ENCODE measurements at places on chromosomes 7 and 10.
A peak's percentile ranks its signal among the peaks of the same experiment; 100 is the strongest.

DNA sequence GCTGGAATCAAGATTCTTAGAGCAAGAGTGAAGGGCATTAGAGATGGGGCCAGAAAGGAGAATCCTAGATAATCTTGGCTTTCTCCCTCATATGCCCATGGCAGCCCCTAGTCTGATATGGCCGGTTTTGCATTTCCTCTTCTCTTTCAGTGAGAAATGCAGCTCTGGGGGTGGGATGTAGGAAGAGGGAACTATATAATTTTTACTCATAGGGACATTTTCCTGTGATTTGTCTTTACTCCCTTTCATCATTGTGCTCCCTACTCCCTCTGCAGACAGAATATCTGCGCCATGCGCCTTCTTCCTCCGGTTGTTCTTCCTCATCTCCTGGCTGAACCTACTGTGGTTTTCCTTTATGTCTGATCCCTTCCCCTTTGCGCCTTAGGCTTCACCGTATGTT is 16.8 kb upstream of the CHCHD1 start:
- no peak for DNase-seq

DNA sequence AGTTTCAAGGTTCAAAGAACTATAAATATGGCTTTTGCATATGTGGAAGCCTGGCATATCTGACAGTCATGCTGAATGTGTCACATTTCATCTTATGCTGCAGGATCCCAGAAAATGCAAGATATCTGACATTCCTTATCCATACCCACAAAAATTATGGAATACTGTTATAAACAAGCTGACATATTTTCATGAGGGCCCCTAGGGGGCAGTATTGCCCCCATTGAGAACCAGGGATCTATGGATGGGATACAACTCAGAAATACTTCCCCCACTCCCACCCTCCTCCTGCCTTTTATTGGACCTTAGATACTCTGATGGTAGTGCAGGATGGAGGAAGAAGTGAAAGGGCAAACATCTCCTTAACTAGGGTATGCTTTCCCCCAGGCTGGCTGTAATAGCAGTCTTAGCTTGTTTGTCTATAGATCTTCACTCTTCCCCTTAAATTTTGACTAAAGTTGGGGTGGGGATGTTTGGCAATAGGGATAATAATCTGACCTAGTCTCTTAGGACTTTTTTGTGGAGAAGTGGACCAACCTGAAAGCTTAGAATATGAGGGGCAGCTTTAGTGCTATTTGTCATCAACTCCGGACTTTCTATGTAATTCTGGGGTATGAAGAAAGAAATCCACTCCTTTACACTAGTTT is 3.5 kb upstream of the GNGT1 start:
- DNase-seq: peak; percentile 48

GRCh38 chr10:2921956-2922680 is 145.2 kb upstream of the PFKP start:
- DNase-seq: no peak

DNA sequence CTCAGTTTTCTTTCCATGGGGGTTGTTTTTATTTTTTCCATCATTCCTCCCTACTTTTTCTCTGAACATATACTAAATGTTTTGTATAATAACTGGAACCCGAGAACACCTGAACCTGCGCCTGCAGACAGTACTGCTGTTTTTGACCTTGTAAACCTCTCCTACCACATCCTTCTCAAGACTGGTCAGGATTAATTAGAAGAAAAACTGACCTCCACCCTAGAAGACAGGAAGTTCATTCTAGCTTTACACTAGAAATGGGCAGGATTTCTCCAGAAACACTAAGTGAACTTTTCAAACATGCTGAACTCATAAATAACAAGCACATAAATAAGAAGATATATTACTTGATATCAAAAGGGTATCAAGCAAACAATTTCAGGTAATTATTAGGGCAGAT is 751 bp upstream of the HYCC1 start:
- DNase-seq: no peak

- peak; percentile 98 for DNase-seq
These were observed 23.2 kb downstream of the COL1A2 start for GRCh38 chr7:94417901-94418300.

- DNase-seq: no peak
These were observed 41.8 kb downstream of the CD36 start for GRCh38 chr7:80679921-80680907.

DNA sequence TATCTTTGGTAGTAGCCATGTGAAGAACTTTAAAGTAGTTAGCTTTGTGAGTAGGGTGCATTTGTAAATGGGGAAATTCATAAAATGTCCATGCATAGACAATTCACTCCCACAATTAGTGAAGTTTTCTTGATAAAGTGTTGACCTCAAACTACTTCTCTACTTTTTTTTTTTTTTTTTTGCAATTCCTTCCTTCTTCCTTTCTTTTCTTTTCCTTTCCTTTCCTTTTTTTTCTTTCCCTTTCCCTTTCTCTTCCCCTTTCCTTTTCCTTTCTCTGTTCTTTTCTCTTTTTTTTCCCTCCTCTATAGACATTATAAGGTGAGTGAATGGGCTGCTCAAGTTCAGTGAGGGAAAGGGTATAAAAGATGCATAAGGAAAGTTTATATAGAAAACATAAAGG is 184.2 kb downstream of the PTEN start:
- DNase-seq: no peak

DNA sequence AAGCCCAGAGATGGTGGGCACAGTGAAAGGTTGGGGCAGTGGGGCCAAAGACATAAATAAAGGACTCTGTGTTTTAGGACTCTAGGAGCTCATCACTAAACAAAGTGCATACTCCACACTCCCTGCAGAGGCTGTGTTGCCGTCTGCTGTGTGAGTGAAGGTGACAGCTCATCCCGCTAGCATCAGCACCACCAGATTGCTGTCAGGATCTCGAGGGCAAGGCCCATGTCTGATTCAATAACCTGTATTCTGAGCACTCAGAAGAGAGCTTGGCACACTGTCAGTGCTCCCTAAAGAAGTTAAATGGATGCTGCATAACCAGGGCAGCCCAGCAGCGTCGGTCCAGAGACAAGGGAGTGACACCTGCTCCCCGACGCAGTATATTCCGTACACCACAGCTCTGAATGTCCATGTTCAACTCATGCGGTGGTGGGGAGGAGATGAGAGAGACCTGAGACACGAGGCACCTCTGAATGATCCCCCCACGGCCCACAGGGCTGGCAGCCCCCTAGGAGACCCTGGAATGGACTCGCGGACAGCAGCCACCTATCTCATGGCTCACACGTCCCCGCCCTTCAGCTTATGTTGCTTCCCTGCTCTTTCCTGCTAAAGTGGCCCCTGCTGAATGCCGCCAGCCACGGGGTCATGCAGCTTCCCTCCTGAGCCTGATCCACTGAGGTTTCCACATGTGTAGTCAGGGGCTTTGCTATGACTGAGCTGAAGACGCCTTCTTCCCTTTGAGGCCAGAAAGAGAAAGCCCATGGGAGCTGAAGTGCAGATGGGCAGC is 132.7 kb upstream of the KCNMA1 start:
- no peak for DNase-seq

- no peak for DNase-seq
These were observed 432.1 kb upstream of the PCDH15 start for GRCh38 chr10:55233090-55233489.

- no peak for DNase-seq
These were observed 3.8 kb upstream of the PDCD4 start for GRCh38 chr10:110867807-110868465.

- no peak for DNase-seq
These were observed 37.8 kb upstream of the SHH start for GRCh38 chr7:155850001-155850436.

DNA sequence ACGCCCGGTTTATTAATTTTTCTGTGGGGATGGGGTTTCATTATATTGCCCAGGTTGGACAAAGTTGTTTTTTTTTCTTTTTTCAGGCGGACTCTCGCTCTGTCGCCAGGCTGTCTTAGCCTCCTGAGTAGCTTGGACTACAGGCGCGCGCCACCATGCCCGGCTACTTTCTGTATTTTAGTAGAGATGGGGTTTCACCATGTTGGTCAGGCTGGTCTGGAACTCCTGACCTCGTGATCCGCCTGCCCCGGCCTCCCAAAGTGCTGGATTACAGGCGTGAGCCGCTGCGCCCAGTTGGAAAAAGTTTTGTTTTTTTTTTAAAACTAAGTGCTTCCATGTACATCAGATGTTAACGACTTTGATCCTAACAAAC is 542 bp upstream of the ZNF394 start:
- DNase-seq: no peak

DNA sequence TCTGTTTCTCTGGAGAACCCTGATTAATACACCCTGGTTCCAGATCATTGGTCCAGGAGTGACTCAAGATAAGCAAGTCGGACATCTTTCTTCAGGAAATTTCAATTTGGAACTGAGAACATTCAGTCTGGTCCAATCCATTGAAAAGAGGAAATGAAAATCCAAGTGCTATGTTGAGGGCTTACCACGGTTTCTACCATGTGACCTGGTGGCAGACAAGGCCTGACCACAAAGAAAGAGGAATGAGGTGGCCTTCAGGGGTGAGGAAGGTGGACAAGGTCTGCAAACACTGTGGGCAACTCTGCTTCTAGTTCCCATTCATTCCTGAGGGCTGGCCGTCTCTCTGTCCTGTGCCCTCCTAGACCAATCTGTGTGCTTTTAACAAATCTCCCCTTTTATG is 149.2 kb upstream of the GHITM start:
- no peak for DNase-seq

- no peak for DNase-seq
These were observed 22.9 kb upstream of the CAMK2B start for GRCh38 chr7:44348300-44348699.

GRCh38 chr10:44312401-44312800 is 72.5 kb downstream of the CXCL12 start:
- DNase-seq: no peak

GRCh38 chr7:116692401-116693308 is 20.7 kb downstream of the MET start:
- DNase-seq: no peak

DNA sequence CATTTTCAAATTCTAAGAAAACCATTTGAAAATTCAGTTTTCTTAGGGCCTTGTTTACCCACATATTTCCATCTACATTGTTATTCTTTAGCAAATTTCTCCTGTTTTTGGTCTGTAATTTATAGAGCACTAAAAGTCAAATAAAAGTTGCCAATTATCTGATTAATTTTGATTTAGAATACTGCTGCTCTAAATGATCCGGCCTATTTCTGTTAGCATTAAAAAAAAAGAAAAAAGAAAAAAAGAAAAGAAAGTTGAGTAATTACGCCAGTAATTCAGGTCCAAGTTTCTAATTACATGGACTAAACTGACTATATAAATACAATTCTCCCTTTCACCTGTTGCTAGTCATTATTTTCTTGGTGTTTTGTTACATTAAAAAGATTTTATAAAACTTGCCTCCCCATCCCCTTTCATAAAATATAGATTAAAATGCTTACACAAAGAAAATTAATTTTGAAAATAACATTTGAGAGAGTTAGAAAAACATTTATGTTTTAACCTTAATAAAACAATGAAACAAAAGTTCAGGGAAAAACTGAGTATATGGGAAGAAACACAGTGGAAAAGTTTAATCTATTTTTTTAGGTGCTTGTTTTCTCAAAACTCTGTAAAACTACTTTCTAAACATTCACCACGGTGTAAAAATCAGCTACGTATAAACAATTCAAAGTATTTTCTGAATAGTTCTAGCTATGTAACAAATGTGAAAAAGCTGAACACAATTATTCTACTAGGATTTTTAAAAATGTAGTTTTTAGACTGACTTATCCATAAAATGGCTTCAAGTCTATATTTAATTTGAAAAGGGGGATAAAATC is 6.8 kb upstream of the COMMD3 start:
- no peak for DNase-seq

DNA sequence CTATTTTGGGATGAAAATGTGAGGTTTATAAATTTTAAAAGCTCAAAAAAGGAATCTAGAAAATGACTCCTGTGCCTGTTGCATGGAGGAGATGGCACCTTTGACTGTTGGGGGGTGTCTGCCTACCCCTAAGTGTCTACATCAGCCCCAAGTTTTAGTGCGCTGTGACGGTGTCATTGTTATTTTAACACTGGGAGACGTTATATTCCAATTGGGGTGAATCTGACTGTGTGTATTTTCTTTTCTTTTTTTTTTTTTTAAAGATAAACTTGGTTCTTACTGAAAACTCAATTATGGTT is 517 bp downstream of the SRGN start:
- no peak for DNase-seq

DNA sequence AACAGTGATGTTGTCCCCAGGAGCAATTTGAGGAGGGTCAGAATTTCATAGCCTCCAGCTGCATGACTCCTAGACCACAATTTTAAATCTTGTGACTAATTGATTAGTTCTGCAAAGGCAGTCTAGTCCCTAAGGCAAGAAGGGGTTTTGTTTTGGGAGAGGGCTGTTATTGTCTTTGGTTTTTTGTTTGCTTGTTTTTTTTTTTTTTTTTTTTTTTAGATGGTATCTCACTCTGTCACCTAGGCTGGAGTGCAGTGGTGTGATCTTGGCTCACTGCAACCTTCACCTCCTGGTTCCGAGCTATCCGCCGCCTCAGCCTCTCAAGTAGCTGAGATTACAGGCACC is 117.0 kb downstream of the MARCHF5 start:
- DNase-seq: no peak

- DNase-seq: no peak
These were observed 305.9 kb upstream of the MGMT start for GRCh38 chr10:129161150-129161549.

- no peak for DNase-seq
These were observed 44.8 kb upstream of the TARP start for GRCh38 chr7:38318241-38318640.

DNA sequence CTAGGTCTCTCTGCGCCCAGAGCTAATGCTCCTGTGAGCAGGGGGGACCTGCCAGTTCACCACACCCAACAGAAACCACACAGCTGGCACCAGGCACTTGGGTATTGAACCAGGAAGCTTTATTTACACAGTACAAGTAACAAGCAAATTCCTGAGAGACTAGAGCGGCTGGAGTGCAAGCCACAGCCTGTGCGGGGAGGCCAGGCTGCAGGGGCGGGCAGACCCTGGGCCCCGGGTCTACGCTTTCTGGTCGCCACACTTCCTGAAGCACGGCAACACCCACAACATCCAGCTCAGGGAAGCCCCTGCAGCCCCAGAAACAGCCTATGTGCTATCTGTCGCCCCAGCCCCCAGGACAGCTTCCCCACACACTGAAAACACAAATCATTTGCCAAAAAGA is 125.0 kb downstream of the FAM53B start:
- DNase-seq: no peak

GRCh38 chr7:45922810-45923209 is 1.7 kb upstream of the IGFBP3 start:
- no peak for DNase-seq

All from NCI-H1694 treated with DMSO at 0.1 percent for 48 hours (cell line).